G401 (cell line): ENCODE measurements at places on chromosomes 3 and 15. TPM values are rescaled to one million over a fixed set of nuclear protein-coding genes. Genes with fewer than 3 reads are reported as not detected.

- peak; percentile 58 for DNase-seq
These were observed 976 bp downstream of the DIS3L start for GRCh38 chr15:66294157-66294931.

GRCh38 chr3:126310816-126311215 is 46.4 kb downstream of the KLF15 start:
- DNase-seq, result no peak

DNA sequence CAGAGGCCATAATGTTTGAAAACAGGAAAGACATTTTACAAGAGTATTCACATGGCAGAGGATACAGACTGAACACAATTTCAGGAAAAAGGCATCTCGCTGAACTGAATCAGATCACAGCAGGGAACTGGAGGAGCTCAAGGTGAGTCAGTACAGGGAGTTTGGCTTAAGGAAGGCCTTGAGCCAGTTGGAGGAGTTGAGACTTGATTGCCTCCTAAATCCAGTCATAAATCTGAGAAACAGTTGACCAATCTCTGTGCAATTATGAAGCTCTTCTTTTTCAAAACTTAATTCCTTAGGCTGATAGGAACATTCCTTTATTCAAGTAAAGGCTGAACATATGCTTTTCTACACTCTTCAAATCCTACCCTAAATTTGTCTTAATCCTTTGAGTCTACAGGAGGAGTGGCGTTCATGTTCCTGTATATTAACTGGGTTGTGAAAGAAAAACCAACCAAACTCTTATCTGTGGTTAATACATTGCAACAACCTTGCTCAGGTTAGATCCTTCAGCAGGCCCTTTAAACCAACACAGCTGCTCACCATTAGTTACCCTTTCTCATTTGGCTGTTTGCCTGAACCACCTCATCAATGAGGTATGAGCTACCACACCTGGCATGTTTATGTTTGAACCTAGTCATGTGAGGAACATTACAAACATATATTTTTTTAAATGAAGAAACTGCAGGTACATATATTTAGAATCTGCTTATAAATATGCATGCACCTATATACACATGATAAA is 404.1 kb upstream of the ATP11B start:
- DNase-seq, result no peak

The C2CD4A gene
- not detected in 2 replicates for total RNA-seq

- DNase-seq, result no peak
These were observed 495 bp downstream of the CDC25A start for GRCh38 chr3:48187579-48188265.

GRCh38 chr15:58999694-59000093 is 12.2 kb downstream of the RNF111 start:
- no peak for DNase-seq

- peak; percentile 61 for DNase-seq
These were observed 25.9 kb downstream of the RFTN1 start for GRCh38 chr3:16487511-16488175.

The ZNF660 gene
- total RNA-seq, result 1.1 and 6.3 TPM in 2 replicates

- no peak for DNase-seq
These were observed 161.4 kb upstream of the RARB start for GRCh38 chr3:25266677-25267076.

GRCh38 chr3:93746-94145 is 102.8 kb upstream of the CHL1 start:
- DNase-seq, result no peak

DNA sequence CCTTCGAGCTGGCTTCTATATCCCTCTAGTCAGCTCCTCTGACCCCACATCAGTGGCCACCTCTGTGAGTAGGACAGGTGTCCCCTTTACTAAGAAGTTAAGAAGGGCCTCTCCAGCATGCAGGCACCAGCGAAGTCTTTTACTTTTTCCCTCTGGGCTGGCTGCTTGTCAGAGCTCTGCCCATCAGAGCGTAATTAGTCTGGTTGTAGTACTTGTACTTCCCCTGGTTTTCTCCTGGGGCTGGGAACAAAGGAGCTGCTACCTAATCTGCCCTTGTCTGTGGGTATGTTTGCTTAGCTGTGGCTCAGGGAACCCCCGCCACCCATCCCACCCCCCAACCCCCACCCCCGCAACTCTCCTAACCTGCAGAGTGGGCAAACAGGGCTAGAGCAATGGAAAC is 27.4 kb upstream of the ALPK3 start:
- no peak for DNase-seq

The ERC2 gene
- 1.4 and 3.8 TPM in 2 replicates for total RNA-seq
